ENCODE measurements at places on chromosomes 4 and X. TPM values are rescaled to one million over a fixed set of nuclear protein-coding genes. Genes with fewer than 3 reads are reported as not detected.
A peak's percentile ranks its signal among the peaks of the same experiment; 100 is the strongest.

DNA sequence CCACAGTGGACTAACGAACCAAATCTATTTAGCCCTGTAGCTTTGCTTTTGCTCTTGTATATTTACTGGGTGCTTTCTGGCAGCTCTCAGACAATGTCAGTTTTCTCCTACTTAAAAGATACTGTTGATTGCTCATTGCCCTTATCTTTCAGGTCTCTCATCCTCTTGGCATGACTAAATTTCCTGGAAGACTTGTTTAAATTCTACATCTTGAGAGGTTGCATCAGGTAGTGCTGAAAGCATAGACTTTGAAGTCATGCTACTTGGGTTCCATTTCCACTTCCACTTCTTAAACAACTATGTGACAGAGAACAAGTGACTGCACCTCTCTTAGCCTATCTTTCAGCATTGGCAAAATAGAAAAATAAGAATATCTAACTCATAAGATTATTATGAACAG, 8.4 kb downstream of the TDO2 start:
- no peak for DNase-seq

GRCh38 chr4:141845901-141846300, 209.5 kb downstream of the IL15 start:
- DNase-seq = no peak

GRCh38 chr4:37389967-37390580, 145.5 kb downstream of the NWD2 start:
- DNase-seq = peak; percentile 18

GRCh38 chrX:154749856-154750255, 1.0 kb downstream of the GAB3 start:
- DNase-seq = no peak

DNA sequence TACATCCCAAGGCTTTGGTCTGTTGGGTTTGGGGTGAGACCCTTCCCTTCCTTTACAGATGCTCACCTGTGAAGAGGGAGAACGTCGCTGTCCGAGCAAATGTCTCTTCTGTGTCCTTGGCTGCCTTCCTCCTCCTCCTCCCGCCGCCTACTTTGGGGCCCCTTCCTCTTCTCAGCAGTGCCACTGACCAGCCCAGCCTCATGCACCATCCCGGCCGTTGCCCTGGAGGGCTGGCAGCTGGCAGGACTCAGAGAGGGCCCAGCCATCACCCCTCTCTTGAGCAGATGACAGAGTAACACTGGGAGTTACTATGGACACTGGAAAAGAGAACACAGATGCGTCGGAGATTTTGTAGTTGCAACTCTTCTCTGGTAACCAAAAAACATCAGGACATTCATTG, 68.2 kb downstream of the TRMT44 start:
- DNase-seq = no peak

GRCh38 chrX:151085207-151085606, 91.2 kb upstream of the GPR50 start:
- no peak for DNase-seq

ARHGAP4 gene
- total RNA-seq = 262 TPM

DNA sequence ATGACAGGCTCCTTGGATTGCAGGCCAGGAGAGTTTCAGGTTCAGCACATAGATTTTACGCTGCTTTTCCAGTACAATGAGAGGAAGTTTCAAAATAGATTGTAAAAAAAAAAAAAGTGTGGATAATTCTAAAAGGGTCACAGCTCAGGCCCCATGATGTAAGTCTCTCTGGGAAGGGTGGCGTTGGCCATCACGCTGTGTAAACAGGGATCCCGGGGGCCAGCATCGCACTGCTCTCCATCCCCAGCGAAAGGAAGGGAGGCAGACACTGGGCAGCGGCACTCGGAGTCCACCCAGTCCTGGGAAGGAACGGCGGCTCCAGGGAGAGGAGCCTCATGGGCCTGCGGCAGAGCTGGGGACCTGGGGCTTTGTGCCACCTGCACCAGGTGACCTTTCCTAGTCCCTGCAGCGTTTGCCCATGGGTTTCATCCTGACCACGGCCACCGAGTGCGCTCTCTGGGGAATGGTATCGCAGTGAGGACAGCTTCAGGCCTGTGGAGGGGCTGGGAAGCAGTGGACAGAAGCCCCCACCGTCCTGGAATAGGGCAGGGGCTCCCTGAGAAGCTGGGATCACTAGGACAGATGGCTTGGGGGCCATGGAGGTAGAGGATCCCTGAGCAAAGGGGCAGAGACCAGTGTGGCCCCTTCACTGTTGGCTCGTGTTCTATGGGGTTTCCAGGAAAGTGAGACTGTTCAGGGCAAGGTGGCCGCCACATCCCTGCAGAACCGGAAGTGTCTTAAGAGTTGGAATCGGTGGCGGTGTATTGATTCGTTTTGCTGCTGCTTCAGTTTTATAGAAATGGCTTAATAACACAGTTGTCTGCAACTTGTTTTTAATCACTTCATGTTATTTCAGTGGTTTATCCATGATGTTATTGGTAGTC, 38.9 kb downstream of the RGS12 start:
- no peak for DNase-seq

GRCh38 chr4:114137984-114138383, 158.5 kb upstream of the ARSJ start:
- no peak for DNase-seq

GRCh38 chr4:122434285-122434684, 22.2 kb downstream of the IL2 start:
- DNase-seq = no peak

- DNase-seq = no peak
These were observed 259.6 kb downstream of the C4orf33 start for GRCh38 chr4:129355516-129355915.

DNA sequence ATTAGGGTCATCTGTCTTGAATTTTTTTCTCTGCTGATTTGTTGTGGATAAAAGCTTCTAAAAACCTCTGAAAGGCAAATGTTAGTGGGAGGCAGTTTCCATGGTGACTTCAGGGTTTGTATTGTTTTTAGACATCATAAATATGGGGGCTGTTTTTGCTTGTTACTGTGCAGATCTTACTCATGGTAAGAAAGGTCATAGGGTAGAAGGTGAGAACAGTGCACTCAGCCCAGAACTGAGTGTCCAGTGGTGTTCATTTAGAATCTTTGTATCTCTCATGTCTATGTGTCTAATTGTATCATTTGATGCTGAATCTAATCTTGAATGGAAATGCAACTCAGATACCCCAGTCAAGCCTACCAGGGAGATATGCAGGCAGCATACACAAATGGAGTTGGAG, 609.8 kb downstream of the ZNF674 start:
- DNase-seq = no peak

- no peak for DNase-seq
These were observed 59.0 kb upstream of the ATP8A1 start for GRCh38 chr4:42715807-42716482.

DNA sequence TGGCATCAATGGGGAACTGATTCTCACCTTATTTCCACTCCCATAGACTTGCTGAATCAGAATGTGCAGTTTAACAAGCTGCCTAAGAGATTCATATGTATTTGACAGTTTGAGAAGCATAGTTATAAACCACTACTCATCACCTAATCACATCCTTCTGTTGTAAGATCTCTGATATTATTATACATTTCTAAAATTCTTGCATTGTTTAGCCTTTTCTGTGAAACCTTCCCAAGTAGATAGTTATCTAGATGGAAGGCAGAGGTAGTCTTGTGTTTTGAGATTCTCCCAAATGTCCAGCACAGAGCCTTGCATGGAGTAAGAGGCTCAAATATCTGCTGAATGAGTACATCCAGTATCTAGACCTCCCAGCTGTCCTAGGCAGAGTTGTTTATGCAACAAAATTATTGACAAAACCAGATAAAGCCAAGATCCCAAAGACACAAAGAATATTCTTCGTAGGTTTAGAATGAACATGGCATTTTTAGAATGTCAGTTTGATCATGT, 227.3 kb downstream of the KDR start:
- DNase-seq = no peak

DNA sequence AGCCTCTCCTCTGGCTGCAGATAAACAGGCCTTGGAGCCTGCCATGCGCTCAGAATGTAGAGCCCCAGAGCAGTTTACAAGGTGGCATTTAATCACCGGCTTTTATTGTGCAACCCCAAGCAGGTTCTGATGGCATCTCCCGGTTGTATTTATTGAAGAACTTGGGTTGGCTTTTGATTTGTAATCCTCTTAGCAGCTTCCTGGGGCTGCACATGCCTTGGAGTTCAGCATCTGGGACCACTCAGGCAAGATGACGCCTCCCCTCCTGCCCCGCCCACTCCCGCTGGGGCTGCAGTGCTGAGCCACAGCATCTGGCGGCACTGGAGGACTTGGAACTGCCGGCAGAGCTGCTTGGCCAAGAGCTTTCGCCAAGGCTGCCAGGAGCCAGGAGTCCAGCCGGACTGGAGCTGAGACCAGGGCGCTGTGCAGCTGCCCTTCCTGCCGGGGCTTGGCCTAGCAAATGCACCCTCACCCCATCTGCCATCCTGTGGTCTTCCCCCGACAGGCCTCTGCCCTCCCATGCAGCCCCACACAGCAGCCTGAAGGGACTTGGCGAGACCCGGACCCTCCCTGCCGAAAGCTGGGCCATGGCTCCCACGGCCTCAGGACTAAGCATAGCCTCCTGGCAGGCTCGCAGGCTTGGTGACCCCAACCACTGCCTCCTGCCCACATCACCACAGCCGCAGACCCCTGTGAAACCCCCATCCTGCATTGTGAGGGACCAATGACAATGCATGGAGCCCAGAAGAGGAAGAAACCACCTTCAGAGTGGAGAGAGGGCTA, 5.4 kb downstream of the HTRA3 start:
- DNase-seq = no peak

GRCh38 chrX:101160001-101160400, 59.6 kb upstream of the DRP2 start:
- DNase-seq = no peak

- DNase-seq = no peak
These were observed 170.5 kb upstream of the NOCT start for GRCh38 chr4:138845054-138845453.

DNA sequence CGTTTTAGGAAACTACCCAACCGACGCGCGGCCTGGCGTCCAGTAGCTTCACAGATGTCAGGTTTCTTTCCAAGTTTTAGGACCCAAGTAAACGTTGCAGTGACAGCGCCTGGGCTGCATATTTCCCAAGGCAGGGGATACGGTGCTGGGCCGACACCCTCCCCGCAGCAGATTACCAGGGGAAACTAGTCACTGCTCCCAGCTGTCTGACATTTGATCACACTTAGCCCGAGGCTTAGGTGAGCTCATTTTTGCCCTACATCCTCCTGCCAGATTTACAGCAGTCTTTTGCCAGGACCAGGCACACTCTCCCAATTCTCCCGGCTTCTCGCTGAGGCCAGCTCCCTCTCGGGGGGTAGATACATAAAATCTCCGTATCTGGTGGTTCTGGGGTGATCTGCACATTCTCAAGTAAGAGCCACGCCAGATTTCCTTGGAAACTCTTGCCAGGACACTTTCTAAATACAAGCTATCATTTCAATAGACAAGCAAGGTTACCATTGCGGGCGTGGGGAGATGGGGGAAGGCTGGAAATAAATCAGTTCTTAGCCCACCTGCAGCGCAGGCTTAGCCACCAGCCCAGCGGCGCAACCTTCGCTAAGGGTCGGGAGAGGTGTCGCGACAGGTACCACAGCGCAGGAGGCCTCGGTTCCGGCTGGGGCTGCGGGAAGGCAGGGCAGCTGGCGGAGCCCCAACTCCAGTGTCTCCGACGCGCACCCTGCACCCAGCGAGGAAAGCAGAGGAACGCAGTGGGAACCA, 2.5 kb upstream of the SOX3 start:
- DNase-seq = no peak

GRCh38 chrX:54891573-54891972, 29.1 kb upstream of the TRO start:
- peak; percentile 18 for DNase-seq

- DNase-seq = no peak
These were observed 367.5 kb upstream of the GRID2 start for GRCh38 chr4:91936311-91936710.

- DNase-seq = no peak
These were observed 213.6 kb upstream of the VEGFC start for GRCh38 chr4:177006331-177006730.

GLRA3 gene
- total RNA-seq = not detected

GRCh38 chrX:123961268-123962005, at the start of gene STAG2:
STAG2 (plus strand) TSS chrX:123961706; CDS start chrX:124022628, 60,922 bp downstream.
- DNase-seq = peak; percentile 64

DNA sequence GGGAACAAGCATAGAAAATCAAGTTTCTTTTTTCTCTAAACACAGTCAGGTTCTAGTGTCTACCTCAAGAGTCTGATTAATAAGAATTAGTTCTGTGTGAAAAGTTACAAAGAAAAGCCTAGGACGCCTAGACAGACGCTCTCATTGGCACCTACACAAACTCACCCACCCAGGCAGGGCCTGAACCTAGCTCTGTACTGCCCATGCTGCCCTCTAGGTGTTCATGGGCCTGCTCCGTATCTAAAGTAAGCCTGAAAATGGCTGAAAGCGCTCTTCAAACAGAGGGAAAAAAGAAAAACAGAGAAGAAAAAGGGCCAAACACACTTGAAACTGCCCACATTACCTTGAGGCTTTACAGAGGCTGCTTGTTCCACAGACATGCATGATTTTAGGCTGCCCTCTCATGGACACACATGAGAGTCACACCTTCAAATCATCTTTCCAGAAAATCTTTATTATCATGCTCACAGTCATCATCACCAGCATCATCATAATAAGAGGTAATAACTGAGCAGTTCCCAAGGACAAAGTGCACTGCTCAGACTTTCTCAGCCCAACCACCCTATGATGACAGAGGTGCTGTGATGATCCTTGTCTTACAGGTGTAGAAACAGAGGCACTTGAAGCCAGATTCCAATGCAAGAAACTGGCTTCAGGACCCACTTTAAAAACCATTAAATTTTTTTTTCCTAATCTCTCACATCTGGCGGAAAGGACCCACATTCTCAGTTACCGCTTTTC, 49.6 kb downstream of the MAP7D2 start:
- DNase-seq = peak; percentile 18

FAM9C gene
- not detected for total RNA-seq

GRCh38 chr4:72744103-72744725, 175.2 kb upstream of the ADAMTS3 start:
- no peak for DNase-seq

DNA sequence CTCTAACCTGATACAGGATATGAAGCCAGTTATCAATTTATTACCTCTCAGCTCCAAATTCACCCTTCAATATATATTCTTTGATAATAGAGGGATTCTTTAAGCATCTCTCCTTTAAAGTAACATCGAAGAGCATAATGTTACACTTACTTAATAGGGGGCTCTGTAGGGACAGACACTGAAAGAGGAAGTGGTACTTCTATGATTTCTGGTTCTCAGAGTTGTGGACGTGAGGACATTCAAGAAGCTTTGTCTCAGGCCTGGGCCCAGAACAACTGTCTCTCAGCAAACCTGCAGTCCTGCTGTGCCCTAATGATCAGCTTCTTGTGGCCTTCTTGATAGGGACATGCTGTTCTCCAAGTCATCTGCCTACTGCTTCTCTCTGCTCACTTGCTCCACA, 4.2 kb upstream of the ZXDB start:
- no peak for DNase-seq

DNA sequence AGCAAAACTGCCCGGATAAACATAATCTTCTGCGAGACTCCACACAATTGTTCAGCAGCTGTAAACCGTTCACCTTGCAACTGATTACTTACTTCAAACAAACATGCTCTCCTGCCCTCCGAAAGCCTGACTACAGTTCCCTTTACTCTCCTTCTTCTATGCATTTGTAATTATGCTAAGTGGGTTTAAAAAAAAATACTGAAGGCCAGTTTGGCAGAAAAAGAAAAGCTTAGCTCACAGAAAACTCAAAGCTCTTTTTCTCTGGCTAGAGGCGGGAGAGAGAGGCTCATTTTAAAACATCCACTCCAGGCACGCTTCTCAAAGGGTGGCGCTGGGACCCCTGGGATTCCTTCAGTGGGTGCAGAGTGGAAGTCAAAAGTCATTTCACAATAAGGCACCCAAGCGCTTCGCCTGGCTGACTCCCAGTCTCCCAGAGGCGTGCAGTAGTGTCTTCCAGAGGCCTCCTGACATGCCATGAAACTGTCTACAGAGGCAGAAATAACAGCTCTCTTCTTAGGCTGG, 1.9 kb downstream of the DHRSX start:
- DNase-seq = no peak

Data from activated CD4-positive, alpha-beta memory T cell treated with anti-CD3 and anti-CD28 coated beads, Interleukin-2, amount 10 ng/mL, durations not matched to agents 7 days and 5 days (primary cell).